ENCODE measurements at places on chromosomes 6 and 20. TPM values are rescaled to one million over a fixed set of nuclear protein-coding genes. Genes with fewer than 3 reads are reported as not detected.

GRCh38 chr6:80276861-80277260, 170.4 kb downstream of the BCKDHB start:
- DNase-seq, result no peak

Gene KIAA0408
- 1.6 TPM for polyA plus RNA-seq

GRCh38 chr6:77786935-77787629, 134.2 kb downstream of the MEI4 start:
- DNase-seq, result no peak

Gene PCNA
- 78.2 TPM for polyA plus RNA-seq

- no peak for DNase-seq
Observed at GRCh38 chr20:13469262-13469661, 169.5 kb downstream of the TASP1 start.

DNA sequence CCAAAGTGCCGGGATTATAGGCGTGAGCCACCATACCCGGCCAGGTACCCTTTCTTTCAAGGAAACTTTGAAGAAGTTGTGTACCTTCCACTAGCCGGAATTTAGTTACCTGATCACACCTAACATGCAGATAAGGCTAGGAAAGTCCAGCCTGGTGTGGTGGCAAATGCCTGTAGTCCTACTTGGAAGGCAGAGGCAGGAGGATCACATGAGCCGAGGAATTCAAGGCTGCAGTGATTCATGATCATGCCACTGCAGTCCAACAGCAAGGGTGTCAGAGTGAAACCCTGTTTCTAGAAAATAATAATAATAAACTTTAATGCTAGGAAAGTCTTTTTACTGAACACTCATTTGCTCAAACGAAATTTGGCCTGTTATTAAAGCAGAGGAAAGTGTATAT, 21.0 kb downstream of the NFYA start:
- no peak for DNase-seq

Gene PGK2
- polyA plus RNA-seq, result not detected

DNA sequence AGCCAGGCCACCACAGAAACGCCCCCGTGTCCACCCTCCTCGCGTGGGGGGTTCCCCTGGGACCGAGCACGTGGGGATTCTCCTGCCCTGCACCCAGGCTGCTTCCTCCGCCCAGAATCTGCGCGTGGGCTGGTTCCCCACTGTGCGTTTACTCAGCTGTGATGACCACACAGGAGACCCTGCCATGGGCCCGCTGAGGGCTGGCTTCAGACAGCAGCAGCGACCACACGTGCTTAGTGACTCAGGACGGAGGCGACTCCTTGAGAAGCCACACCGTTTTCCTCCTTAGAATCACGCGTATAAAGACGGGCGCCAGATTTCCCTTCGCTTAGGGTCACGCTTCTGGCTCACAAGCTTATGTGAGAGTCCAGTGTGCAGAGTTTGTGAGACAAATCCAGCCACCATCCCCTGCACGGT, 63.9 kb upstream of the PDE10A start:
- DNase-seq, result no peak

DNA sequence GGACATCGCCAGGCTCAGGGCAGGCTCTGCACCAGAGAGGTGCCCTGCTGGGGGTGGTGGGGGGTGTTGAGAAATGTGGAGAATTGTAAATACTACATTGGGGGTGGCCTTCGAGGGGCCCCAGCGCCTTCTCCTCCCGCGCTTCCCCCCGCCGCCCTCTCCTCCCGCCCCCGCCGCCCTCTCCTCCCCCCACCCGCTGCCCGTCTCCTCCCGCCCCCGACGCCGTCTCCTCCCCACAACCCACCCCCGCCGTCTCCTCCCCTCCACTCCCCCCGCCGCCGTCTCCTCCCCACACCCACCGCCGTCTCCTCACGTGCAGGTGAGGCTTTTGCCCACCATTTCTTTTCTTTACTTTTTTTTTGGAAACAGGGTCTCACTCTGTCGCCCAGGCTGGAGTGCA, 1.5 kb upstream of the SRMS start:
- no peak for DNase-seq

Gene SMLR1
- not detected for polyA plus RNA-seq

Gene SLC26A8
- not detected for polyA plus RNA-seq

DNA sequence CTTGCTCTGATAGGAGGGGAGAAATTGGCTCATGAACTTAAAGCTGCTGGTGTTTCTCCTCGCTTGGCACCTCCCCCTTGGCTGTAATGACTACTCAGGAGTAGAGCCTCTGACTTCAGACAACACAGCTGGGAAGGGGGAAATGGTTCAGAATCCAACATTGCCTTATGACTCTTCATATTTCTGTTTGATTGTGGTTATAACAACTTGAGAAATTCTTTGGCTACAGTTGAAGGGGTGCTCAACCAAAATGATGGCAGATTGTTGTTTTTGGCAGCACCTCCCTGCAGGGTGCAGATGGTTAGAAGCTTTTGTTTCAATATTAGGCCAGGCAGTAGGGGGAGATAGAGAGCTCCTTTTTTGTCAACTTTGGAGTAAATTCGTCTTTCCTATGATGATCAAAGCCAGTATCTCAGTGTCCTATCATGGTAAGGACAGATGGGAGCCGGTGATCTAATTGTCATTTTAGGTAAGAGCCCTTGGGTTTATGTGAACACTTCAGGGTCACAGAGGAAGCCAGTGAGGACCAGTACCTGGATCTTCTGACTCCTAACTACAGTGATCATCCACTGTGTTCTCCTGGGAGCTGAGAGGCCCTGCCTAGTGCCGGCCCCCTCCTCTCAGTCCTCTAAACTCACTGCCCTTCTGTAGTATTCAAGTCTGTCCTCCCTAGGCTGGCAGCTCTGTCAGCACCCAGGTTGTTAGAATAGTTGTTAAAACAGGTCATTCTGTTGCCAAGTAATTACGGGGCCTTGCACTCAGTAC, 39.9 kb downstream of the RPRD1B start:
- peak; percentile 77 for DNase-seq

DNA sequence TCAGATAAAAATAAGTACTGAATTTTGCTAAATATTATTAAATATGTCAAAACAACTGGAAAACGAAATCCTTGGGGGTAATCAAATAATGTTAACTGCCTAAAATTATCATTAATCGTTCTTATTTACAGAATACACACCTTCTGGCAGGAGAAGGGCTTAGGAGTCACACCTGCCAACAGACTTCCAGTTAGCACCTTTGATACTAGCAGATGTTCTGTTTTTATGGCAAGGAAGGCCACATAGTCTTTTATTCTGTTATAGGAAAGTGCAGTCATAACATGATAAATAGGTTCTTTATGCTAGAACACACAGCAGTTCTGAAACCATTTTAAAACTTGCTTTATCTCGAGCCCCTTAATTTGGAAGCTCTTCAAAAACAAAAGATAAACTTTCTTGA, 464.1 kb downstream of the UTRN start:
- no peak for DNase-seq

Gene SCUBE3
- 12.3 TPM for polyA plus RNA-seq

DNA sequence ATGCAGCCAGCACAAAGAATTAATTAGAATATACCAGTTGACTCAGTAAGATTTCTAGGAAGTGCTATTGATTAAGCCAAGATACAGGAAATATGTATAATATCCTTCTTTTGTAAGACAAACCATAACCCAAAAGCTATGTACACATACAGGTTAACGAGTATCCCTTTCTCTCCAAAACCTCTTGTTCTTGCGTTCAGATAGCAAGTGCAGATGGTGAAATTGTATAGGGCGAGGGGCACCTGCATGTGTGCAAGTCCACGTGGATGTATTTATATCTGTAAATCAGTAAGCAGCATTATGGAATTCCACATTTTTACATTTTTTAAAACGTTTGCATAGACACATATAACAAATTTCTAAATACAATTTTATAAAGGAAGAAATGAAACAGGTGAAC, 228.6 kb downstream of the TBXT start:
- no peak for DNase-seq

GRCh38 chr20:18395544-18395943, 71.3 kb downstream of the DZANK1 start:
- no peak for DNase-seq

GRCh38 chr6:121584586-121585369, 149.3 kb downstream of the GJA1 start:
- peak; percentile 13 for DNase-seq

Gene CDC40
- 9.1 TPM for polyA plus RNA-seq

- DNase-seq, result no peak
Observed at GRCh38 chr6:118122161-118122725, 215.2 kb downstream of the SLC35F1 start.

GRCh38 chr6:137121401-137121997, 51.9 kb downstream of the IL22RA2 start:
- DNase-seq, result no peak

Gene TNNC2
- 0.81 TPM for polyA plus RNA-seq

DNA sequence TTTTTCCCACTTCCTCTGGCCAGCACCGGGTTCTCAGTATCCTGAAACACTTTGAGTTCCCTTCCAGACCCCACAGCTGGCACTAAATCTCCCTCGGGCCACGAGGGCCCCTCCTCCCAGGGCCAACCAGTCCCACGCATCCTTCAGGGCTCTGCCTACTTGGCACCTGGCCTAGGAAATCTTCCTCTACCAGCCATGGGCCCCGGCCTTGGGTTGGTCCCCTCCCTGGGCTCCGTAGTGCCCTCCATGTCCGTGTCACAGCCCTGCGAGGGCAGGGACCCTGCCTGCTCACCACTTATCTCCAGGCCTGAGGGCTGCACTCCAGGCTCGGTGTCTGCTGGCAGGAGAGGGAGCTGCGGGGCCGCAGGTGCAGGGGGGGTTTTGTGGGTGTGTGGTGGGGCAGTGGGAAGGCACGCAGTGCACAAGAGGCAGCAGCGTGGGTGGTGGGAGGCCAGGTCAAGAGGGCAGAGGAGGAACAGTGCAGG, 48.8 kb upstream of the CDH22 start:
- DNase-seq, result no peak

Gene TCP11
- polyA plus RNA-seq, result 0.13 TPM

DNA sequence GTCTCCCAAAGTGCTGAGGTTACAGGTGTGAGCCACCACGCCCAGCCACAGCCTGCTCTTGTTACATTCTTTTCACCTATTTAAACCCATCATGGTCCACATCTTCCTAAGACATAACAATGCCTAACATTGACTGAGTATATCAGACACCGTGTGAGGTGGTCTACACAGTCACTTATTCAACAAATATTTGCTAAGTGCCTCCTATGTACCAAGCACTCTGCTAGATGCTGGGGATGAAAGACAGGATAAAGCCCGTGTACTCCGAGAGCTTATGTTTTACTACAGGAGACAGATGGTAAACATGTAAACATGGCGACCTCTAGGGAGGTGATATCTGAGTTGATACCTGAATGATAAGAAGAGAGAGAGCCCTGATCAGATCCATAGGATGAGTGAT, 12.7 kb downstream of the BCL2L1 start:
- DNase-seq, result no peak

- DNase-seq, result no peak
Observed at GRCh38 chr6:119343167-119343566, 6.4 kb downstream of the MAN1A1 start.

Gene PBOV1
- not detected for polyA plus RNA-seq

Gene OR14J1
- polyA plus RNA-seq, result not detected

GRCh38 chr6:6772751-6773150, 184.2 kb downstream of the LY86 start:
- no peak for DNase-seq

DNA sequence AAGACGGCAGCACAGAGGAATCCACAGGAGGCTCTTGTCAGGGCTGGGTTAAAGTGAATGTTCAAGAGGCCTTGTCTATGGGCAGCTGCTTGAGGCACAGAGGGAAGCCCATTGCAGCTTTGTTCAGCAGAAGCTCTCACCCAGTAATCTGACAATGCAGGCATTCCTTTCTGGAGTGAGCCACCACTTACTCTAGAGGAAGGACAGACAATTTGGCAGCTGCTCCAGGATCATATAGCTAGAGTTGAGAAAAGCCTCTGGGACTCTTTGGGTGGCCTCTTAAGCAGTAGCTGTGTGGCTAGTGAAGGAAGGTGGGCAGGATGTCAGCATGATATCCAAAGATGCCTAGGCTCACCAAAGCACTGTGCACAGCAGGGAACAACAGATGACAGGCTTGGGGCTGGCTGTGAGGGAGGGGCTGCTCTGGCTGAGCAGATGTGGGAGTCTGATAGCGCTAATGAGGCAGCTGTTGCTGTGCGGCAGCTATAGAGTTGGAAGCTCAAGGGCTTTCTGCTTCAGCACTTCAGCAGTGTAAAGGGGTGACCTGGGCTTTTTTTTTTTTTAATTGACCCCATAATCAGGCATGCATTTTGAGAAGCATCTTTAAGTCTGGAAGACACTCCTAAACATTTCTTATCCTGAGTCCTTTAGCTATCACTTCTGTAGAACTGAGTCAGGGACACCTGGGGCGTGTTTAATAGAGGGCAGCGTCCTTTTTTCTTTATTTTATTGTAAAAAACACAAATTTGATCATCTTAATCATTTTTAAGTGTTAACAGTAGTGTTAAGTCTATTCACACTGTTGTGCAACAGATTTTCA, 27.2 kb downstream of the CMTR1 start:
- DNase-seq, result no peak

- DNase-seq, result no peak
Observed at GRCh38 chr6:41442800-41443501, 103.2 kb upstream of the FOXP4 start.

DNA sequence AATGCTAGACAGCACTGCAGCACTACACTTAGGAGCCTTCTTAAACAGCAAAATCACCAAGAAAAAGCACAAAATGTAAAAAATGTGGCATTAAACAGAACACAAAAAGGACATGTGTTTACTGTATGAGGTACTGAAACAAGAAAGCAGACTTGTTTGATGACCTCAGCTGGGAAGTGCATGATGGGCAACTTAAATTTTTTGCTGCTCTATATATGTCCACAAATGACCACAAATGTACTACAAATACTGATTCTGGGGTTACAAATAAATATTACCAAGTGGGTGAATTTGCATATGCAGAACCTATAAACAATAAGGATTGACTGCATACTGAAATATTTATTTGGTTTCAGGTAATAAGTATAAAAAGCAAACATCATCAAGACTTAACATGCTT, 13.1 kb downstream of the RAB23 start:
- DNase-seq, result no peak

DNA sequence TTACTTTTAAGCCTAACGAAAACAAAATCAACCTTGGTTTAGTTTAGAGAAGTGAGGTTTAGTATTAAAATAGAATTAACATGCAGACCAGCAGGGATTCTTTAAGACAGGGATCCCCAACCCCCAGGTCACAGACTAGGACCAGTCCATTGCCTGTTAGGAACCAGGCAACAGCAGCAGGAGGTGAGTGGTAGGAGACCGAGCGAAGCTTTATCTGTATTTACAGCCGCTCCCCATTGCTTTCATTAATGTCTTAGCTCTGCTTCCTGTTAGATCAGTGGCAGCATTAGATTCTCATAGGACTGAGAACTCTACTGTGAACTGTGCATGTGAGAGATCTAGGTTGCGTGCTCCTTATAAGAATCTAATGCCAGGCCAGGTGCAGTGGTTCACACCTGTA, 225.9 kb downstream of the NKAIN2 start:
- no peak for DNase-seq

Gene ANGPT4
- not detected for polyA plus RNA-seq

Gene CD2AP
- 5.8 TPM for polyA plus RNA-seq

Measured in BJ (cell line).